ENCODE measurements at places on chromosomes 7 and 10. TPM values are rescaled to one million over a fixed set of nuclear protein-coding genes. Genes with fewer than 3 reads are reported as not detected.

PLEKHS1 gene
- total RNA-seq, result 0.84 TPM

HHEX gene
- total RNA-seq, result 0.60 TPM

INA gene
- 7.9 TPM for total RNA-seq

BEND7 gene
- total RNA-seq, result 0.10 TPM

PDE1C gene
- total RNA-seq, result 19.1 TPM

ZNF277 gene
- total RNA-seq, result 34.5 TPM

LIPN gene
- total RNA-seq, result not detected

ADARB2 gene
- total RNA-seq, result not detected

AQP1 gene
- total RNA-seq, result 70.4 TPM

OPN1SW gene
- total RNA-seq, result not detected

ITPRID1 gene
- not detected for total RNA-seq

DYDC1 gene
- not detected for total RNA-seq

PRSS2 gene
- total RNA-seq, result not detected

PAPSS2 gene
- 147 TPM for total RNA-seq

NKX1-2 gene
- total RNA-seq, result not detected

HKDC1 gene
- total RNA-seq, result 3.9 TPM

DGKI gene
- total RNA-seq, result 4.0 TPM

CPA4 gene
- 17.9 TPM for total RNA-seq

GNGT1 gene
- total RNA-seq, result 0.24 TPM

FOXP2 gene
- 0.10 TPM for total RNA-seq

GLI3 gene
- 10.0 TPM for total RNA-seq

TMEM270 gene
- total RNA-seq, result not detected

PNLIPRP1 gene
- not detected for total RNA-seq

NANOS1 gene
- 1.6 TPM for total RNA-seq

ADAP1 gene
- total RNA-seq, result 1.6 TPM

C7orf57 gene
- total RNA-seq, result 1.4 TPM

CDCA7L gene
- 66.2 TPM for total RNA-seq

ZNRF2 gene
- total RNA-seq, result 15.1 TPM

ENTPD7 gene
- 4.6 TPM for total RNA-seq

EVX1 gene
- not detected for total RNA-seq

ALOX5 gene
- not detected for total RNA-seq

GDF10 gene
- not detected for total RNA-seq

DNAJC12 gene
- 3.9 TPM for total RNA-seq

CHN2 gene
- total RNA-seq, result 0.20 TPM

RSBN1L gene
- 19.8 TPM for total RNA-seq

CYP2C18 gene
- not detected for total RNA-seq

SEMA3E gene
- 0.29 TPM for total RNA-seq

PVRIG gene
- not detected for total RNA-seq

HYCC1 gene
- total RNA-seq, result 150 TPM

CCDC146 gene
- 0.72 TPM for total RNA-seq

HOXA3 gene
- 0.98 TPM for total RNA-seq

Measured in RPMI7951 (cell line).